Cerebellar nuclear complex (tissue), 1 donor: ENCODE measurements at places on chromosomes 2 and 18.

- DNase-seq = no peak
Observed at GRCh38 chr2:211329421-211329820, 773.0 kb downstream of the CPS1 start.

DNA sequence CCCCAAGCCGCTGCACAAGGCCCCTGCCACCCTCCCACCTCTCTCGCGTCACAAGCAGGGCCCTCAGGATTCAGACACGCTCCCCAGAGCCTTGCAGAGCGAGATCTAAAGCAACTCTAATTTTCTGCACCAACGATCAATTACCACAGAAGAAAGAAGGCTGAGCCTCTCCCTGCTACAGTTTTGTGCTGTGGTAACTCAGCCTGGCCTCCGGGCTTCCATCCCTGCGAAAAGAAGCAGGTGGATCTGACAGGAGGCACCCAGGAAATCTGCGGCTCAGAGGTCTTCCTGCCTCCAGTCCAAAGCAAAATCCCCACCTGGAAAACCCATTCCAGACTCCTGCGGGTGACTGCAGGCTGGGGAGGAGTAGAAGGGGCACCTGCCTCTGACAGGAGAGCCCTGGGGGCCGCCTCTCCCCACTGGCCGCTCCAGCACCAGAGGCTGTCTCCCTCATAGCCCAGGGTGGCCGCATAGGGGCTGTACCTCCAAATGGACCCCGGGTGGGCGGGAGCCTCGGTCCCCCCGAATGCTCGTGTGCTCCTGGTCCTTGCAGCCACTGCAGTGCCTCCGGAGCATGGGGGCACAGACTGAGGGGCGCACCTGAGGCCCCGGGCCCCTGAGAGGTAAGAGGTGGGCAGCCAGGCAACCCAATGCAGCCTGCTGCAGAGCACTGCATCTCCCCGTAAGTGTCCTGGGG lies 31.0 kb downstream of the PXDN start:
- DNase-seq = no peak

DNA sequence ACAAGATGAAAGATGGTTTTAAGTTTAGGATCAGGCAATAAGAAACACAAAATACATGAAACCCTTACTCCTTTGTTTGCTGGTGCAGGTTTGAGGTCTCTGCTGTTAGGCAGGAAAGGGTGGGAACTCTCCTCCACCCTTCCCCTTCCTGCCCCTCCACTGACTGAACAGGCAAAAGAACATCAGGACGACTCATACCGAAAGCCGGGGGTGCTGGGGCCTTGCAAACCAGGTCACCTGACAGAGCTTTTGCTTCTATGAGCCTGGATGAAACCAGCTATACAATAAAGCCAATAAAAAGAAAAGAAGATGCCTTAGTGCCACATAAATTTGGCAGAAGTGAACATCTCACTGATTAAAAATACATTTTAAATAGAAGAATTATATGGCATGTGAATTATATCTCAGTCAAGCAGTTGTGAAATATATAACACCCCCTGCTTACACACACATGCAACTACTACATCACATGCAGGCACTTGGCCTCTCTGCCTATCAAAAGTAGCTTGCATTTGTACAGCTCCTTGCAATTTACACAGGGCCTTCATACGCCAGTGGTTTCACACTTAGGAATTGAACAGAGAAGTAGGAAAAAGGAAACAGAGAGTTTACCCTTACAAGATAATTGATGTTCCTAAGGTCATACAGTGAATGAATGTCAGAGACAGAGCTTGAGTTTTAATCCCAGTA lies 215.1 kb upstream of the TRIB2 start:
- no peak for DNase-seq

DNA sequence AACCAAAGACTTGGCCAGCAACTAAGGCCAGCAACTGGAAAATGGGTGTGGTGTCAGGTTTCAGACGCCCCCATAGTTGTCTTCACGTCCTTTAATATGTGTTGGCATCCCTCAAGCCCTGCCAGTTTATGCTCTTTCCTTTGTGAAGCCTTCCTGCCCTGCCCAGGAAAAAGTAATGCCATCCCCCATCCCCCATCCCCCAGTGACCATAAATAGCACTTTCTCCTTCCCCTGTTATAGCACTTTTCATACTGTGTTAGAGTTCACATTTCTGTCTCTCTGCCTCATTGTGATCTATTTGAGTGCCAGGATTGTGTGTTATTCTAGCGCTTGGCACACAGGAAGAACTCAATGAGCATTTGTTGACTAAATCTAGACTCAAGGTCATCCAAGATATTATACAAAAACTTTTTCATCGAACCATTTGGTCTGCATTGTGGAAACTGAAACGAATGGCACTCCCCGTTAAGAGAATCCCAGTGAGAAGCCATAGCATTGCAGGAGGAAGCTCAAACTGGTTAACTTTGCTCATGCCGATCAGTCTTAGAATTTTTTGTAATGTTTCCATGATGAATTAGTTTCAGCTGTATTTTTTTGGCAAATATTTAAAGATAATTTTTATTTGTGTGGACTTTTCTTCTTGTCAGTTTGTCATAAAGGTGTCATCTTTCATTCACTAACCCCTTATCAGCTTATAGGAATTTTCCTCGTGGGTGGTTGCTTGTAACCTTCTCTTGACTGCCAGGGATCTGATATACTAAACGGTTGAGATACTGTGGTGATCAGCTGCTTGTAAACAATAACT lies 15.7 kb downstream of the CRIM1 start:
- no peak for DNase-seq

DNA sequence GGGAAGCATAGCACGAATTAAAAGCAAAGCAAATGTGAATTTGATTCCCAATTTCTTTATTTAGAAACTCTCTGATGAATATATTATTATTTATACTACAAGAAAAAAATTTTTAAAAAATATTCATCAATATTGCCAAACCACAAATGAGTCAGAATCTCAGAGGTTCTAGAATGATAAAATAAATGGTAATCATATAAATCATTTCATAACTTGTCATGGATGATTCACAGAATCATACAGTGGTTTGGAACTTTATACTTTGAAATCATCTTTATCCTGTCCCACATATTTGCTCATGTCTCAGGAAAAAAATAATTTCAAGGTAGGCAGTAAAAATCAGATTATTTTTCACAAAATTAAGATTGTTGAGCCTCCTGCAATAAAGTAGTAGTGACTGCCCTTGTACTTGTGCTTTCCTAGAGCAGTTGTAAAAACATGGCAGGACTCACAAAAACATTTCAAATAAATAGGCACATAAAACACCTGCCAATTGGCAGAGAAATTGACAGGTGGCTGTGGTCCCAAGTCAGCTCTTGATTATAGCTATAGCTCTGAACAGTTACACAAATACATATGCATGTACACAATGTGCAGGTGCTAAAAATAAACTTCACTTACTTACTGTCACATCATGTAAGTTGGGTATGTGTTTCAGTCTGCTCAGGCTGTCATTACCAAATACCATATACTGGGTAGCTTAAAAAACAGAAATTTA lies 273.9 kb upstream of the SESTD1 start:
- DNase-seq = no peak

GRCh38 chr18:79552696-79553095 lies 126.9 kb upstream of the CTDP1 start:
- no peak for DNase-seq

- DNase-seq = no peak
Observed at GRCh38 chr2:127044977-127045661, 61.8 kb downstream of the BIN1 start.

GRCh38 chr2:74010087-74010541 lies 25.4 kb downstream of the TET3 start:
- no peak for DNase-seq

DNA sequence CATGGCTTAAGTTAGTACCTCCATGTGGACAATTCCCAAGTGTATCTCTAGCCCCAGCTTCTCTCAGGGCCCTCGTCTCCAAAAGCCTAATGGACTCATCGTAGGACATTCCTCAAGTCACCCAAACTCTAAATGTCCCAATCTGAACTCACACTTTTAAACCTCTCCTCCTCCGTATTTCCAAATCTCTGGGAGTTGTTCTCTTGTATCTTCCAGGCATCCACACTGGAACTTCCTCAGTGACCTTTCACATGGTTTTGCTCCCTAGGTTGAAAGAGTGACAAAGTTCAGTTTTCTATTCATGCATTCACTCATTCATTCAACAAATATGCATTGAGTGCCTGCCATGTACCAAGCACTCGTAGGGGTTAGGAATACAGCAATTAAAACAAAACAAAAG lies 220.2 kb downstream of the ALPK2 start:
- DNase-seq = no peak

DNA sequence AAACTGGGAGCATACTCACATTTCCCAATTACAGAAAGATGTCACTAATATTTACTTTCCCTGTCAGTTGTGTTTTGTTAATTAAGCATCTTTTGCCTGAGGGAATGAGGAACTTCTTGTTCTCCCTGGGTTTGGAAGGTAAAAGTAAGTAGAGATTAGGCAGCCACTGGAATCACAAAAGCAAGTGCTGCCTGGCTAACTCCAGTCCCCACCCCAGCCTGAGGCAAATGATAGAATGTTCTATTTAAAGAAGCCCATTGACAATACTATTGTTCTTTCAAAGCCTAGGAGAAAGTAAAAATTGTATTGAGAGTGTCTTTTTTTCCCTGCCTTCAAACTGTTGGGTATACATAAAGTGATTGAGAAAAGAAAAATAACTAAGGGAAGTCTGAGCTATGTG lies 93.8 kb downstream of the MBD2 start:
- no peak for DNase-seq

DNA sequence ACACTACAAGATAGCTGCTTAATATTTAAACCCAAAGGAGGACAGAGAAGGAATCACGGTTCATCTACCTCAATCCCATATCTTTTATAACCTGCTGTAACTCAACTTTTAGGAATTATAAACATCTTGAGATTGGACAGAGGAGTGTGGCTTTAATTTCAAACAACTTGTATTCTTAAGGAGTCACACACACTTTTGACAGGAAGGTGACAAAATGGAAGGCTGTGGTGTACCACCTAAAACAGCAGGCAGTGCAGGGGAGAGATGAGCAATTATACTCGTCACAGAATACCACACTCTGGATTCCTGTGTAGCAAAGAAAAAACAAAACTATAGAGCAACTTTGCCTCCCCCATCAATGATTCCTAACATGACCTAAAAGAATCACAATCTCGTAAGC lies 194.8 kb downstream of the ZEB2 start:
- no peak for DNase-seq

- no peak for DNase-seq
Observed at GRCh38 chr2:149055751-149056150, 17.3 kb downstream of the LYPD6B start.

GRCh38 chr18:28412521-28412920 lies 235.6 kb upstream of the CDH2 start:
- DNase-seq = no peak

- DNase-seq = no peak
Observed at GRCh38 chr2:172280571-172281361, 146.6 kb upstream of the ITGA6 start.

GRCh38 chr2:150126143-150126740 lies 361.2 kb downstream of the RND3 start:
- DNase-seq = no peak

DNA sequence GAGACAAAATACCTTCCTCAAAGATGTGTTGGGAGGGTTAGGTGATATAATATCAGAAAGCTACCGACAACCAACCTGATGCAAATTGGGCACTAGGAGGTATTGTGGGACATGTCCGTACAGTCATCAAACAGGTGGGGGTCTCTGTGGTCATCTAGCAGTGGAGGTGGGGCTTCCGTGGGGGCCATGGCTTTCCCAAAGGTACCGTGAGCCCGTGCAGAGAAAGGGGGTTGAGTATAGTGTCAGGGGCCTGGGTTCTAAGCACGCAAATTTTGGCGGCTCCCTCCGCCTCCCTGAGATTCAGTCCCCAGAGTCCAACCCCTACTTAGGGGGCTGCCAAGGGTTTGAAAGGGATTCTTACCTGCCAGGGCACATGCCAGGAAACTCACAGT lies 32.6 kb downstream of the HJURP start:
- DNase-seq = no peak

GRCh38 chr2:118121986-118122524 lies 33.8 kb downstream of the INSIG2 start:
- DNase-seq = no peak

DNA sequence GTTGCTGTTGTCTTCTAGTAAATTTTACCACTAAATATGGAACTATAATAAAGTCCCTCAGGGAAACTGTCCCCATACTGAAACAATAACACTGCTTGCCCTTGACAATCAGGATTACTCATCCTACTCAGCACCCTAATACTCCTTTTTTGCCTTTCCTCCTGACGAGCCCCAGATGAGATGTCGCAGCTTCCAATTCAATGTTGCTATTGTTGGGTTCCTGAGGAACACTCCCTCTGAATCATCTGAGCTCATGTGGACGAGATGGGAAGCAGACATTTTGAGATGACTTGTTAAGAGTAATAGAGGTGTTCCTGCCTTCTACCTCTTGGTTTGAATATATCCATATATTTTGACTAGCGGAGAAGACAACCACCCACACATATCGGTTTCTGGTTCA lies 187.8 kb upstream of the FAM98A start:
- DNase-seq = no peak

DNA sequence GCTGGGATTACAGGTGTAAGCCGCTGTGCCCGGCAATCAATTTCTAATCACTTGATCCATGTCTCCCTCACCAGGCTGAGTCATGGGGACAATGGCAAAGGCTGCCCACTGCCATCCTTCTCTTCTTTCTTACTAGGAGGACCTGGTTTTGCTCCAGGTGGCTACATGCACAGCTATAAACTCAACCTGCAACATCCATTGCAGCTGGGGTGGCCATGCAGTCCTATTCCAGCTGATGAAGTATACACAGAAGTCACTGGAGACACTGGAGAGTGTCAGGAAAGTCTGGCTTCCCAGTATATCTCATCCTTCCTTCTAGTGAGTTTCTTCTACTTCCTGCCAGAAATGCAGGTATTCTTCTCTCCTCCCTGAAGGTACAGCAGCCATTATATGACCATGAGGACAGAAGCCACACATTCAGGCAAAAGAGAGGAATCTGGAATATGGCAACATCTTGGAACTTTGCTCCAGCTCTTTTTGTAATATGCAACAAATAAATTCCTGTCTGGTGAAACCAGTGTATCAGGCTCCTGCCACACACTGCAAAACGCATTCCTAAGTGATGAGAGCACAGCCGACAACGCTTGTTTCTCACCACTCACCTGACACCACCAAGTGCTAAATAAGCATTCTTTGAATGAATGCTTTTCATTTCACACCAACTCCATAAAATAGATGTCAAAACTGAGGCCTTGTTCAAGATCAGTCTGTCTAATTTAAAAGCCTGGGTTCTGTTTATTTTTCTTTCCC lies 32.3 kb downstream of the SCTR start:
- DNase-seq = no peak

GRCh38 chr2:228556717-228557116 lies 375.2 kb upstream of the SPHKAP start:
- DNase-seq = no peak

GRCh38 chr2:63571291-63571690 lies 17.0 kb downstream of the WDPCP start:
- no peak for DNase-seq

GRCh38 chr2:200466425-200467418 lies 43.1 kb downstream of the KCTD18 start:
- DNase-seq = no peak
